CD4-positive, alpha-beta memory T cell (primary cell): ENCODE measurements at places on chromosomes 2 and 18.
A peak's percentile ranks its signal among the peaks of the same experiment; 100 is the strongest.

DNA sequence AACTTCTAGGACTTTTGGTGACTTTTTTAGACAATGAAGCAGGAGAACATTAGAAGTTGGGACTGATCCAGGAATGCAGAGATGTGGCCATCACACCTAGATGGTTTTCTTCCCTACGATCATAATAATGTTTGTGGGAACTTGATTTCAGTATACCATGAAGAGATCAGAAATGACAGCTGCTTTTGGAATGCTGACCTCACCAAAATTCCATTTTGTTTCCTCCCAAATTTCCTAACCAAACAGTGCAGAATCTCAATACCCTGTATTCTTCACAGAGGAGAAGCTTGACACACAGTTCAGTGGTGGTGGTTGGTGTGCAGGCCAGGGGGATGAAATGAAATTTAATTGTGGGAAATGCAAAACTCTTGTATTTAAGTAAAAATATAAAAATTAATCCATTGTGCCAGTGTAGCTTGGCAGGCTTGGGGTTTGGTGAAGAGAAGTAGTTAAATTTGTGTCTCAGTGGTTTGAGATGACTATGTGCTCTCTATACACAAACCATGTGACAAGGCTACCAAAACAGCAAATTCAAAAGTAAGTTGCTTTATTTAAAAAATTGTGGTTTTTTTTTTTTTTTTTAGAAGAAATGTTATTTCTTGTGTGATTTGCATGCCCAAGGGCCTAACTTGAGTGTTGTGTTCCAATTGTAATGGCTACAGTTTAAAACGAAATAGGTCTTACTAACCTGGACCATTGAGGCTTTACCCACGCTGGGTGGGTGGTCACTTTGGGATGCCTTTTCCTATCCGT is 252.4 kb downstream of the LPIN1 start:
- DNase-seq: no peak

- DNase-seq: no peak
Measured at GRCh38 chr2:179669196-179669595, 192.2 kb downstream of the ZNF385B start.

DNA sequence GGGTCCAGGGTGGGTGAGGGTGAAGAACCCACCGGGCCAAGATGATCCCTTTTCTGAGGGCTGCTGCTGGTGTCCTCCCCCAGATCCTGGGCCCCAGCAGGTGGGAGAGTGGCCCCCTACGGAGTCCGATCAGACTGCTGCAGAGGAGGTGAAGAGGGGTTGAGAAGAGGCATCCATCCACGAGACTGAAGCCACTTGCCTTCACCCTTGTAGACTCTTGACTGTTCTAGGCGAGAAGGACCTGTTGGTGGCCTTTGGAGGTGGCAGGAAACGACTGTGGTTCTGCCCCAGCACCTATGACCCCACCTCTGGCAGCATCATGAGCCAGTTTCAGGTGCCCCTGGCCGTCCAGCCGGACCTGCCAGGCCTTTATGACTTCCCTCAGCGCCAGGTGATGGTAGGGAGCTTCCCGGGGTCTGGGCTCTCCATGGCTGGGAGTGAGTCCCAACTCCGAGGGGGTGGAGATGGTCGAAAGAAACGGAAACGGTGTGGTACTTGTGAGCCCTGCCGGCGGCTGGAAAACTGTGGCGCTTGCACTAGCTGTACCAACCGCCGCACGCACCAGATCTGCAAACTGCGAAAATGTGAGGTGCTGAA is 1.5 kb downstream of the TET3 start:
- DNase-seq: peak; percentile 39

GRCh38 chr2:155382776-155383175 is 684.3 kb downstream of the KCNJ3 start:
- no peak for DNase-seq

- no peak for DNase-seq
Measured at GRCh38 chr2:105753380-105753779, 8.7 kb downstream of the NCK2 start.

DNA sequence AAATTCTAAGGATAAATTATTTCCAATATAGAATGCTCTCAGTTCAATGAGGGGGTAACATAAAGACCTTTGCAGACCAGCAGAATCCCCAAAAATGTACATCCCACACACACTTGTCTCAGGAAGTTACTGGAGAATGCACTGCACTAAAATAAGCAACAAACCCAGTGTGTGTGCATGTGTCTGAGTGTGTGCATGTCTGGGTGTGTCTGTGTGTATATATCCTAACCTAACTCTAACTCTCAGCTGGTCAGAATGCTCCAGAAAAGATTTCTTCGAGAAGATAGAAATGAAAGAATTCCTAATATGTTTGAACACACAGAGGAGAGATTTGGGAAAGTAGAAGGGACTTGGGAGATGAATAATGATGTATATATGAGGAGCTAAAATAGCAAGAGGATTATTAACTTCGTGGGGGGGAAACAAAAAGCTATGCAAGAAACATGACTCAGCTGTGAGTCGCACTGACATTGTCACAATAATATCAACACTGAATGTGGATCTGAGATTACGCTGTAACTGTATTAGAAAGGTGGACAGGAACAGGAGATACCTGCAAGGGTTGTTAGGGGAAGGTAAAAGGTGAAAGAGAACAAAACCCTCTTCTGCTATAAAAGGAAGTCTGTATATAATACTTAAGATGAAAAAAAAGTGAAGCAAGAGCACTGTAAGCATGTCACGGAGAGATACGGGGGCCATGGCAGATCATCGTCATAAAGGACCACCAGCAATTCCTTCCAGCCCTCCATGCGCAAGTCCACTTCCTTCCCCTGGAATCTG is 11.1 kb downstream of the COLEC12 start:
- no peak for DNase-seq

DNA sequence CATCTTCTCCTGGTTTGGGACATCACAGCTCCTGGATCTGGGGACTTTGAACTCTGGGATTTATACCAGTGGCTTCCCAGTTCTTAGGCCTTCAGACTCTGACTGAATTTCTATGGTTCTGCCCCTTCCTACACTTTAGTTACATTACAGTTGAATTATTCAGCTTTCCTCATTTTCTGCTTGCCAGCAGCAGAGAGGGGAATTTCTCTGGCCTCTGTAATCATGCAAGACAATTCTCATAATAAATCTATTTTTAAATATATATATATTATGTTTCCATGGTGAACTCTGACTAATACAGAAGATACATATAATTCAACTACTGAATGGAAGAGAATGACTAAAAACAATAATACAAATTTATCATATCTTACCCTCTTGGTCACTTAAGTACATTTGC is 1478.6 kb upstream of the ACVR2A start:
- DNase-seq: no peak

GRCh38 chr2:37683921-37684780 is 12.7 kb upstream of the CDC42EP3 start:
- DNase-seq: peak; percentile 48

DNA sequence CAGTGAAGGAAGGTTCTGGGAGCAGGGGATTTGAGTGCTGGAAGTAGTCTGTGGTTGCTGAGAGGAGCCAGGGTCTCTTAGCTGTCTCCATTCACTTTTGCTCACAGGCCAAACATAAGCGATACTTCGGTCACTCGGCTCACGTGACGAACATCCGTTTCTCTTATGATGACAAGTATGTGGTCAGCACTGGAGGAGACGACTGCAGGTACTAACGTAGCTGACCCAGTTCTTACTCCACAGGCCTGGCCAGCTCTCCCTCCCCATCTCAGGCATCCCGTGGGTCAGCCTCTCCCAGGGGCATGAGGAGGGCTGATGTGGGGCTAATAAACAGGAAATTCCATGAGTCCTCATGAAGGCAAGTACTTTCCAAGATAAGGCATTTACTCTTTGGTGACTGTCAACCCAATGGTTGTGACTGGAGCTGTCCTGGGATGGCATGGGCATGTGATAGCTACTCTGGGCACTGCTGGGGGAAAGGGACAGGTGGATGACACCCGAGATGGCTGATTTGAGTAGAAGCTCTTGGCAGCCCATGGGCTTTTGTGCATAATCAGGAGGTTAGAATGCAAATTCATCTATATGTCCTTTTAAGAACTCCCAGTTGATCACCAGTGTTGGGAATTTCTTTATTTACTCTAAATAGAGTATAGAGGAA is 81.6 kb downstream of the RTN4 start:
- no peak for DNase-seq

GRCh38 chr18:72910045-72910444 is 42.3 kb upstream of the NETO1 start:
- DNase-seq: no peak

- no peak for DNase-seq
Measured at GRCh38 chr2:81061016-81061415, 756.5 kb upstream of the LRRTM1 start.

- DNase-seq: no peak
Measured at GRCh38 chr2:13768274-13768673, 864.2 kb upstream of the LRATD1 start.

DNA sequence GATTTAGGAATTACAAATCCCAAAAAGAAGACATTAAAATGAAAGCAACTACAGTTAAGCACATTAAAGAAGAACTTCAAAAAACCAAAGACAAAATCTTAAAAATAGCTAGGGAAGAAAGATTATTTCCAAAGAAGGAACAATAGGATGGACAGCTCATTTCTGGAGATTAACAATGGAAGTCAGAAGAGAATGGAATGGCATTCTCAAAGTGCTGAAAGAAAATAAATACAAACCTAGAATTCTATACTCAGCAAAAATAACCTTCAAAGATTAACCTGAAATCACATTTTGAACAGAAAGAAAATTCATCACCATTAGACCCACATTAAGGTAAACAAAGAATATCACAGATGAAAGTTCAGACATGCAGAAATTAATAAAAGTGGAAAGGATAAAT is 229.2 kb downstream of the HDAC4 start:
- no peak for DNase-seq

GRCh38 chr2:240885566-240885965 is 10.4 kb downstream of the MAB21L4 start:
- DNase-seq: no peak

- peak; percentile 6 for DNase-seq
Measured at GRCh38 chr18:74310411-74310810, 5.2 kb upstream of the C18orf63 start.

GRCh38 chr2:33859176-33859575 is 260.1 kb upstream of the FAM98A start:
- no peak for DNase-seq

- DNase-seq: no peak
Measured at GRCh38 chr18:39481281-39481680, 1915.7 kb upstream of the CELF4 start.

- DNase-seq: no peak
Measured at GRCh38 chr18:79578396-79579260, 101.0 kb upstream of the CTDP1 start.

DNA sequence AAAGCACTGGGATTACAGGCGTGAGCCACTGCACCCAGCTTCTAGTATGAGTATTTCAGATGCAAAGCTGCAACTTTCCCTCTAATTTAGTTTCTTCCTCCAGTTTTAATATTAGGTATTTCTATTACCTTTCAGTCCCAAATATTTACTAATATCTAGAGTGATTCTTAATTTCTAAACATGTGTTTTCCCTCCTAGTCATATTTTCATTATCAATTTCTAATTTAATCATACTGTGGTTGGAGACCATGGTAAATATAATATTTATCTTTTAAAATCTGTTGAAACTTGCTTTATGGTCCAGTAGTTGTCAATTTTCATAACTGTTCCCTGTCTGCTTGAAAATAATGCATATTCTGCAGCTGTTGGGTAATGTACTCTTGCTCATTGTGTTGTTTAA is 245.9 kb upstream of the REV1 start:
- DNase-seq: no peak

DNA sequence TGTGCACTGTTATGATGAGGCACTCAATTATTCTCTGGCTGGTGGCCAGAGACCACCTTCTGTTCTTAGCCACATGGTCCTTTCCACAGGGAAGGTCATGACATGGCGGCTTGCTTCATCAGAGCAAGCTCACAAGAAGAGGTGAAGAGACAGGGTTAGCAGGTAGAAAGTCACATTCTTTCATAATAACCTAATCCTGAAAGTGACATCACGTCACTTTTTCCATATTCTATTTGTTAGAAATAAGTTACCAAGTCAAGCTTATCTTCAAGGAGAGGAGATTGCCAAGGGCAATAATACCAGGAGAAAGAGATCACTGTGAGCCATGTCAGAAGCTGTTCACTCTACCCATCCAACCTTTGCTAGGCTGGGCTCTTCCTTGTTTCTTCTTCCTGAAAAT is 139.4 kb downstream of the OSR1 start:
- DNase-seq: no peak

- no peak for DNase-seq
Measured at GRCh38 chr2:120271711-120272379, 19.2 kb downstream of the RALB start.

DNA sequence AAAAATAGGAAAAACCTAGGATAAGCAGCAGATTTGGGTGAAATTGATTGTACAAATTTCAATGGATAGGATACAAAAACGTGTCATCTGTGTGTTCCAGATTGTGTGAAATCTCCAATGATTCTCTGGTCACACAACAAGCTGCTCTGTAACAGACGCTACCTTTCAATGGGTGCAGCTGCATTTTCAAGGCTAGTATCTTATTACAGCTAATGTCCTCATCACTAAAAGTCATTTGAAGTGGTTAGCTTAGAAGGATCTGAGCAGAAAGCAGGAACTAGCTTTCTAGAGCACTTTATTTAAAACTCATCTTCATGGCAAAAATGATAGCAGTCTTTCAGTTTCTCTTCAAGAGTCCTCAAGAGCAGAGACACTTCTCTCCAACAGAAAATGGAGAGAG is 364.6 kb downstream of the LRP1B start:
- no peak for DNase-seq

DNA sequence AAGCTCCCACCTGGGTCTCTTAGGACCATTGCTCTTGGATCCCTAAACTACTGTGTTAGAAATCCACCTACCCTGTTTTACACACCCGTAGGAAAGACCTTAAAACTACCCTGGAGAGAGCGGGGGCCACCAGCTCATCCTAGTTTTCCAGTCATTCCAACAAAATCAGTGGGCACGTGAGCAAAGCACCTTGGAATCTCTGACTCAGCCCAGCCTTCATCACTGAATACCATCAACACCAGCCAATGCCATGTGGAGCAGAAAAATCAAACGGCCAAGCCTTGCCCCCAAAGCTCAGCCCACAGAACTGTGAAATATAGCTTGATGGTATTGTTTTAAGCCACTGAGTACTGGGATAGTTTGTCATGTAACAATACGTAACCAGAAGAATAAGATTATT is 449.7 kb upstream of the CHAC2 start:
- DNase-seq: no peak

DNA sequence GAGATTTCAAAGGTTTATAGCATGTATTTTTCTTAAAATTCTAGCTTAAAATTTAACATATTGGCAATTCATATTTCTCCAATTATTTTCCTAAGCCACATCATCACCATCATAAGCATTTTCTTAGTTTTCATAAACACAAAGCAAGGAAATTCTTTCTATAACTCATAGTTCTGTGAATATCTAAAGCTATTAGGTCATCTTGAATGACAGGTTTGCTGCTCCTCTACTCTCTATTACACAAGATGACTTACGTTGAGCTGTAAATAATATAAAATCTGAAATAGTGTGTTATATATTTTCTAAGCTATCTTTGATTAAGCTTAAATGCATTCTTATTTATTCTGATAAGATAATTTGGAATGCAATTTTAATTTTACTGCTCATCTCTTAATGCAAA is 984.6 kb upstream of the CNTNAP5 start:
- DNase-seq: no peak

GRCh38 chr2:208489687-208490086 is 83.1 kb downstream of the PTH2R start:
- no peak for DNase-seq
